ENCODE measurements at places on chromosomes 5 and 9.

GRCh38 chr5:88732181-88732633 is 150.8 kb downstream of the MEF2C start:
- peak; percentile 6 for DNase-seq

GRCh38 chr9:132739710-132740310 is 69.5 kb downstream of the GTF3C4 start:
- no peak for DNase-seq

DNA sequence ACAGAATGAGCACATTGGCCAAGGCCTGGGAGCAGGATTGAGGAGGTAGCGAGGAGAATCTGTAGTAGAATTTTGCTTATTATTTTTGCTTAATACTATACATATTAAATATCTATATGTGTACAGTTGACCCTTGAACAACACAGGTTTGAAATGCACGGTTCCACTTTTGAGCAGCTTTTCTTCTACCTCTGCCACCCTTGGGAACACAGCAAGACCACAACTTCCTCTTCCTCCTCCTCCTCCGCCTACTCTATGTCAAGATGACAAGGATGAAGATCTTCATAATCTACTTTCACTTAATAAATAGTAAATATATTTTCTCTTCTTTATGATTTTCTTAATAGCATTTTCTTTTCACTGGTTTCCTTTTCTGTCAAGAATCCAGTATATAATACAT is 541.4 kb downstream of the KCTD16 start:
- DNase-seq = no peak

DNA sequence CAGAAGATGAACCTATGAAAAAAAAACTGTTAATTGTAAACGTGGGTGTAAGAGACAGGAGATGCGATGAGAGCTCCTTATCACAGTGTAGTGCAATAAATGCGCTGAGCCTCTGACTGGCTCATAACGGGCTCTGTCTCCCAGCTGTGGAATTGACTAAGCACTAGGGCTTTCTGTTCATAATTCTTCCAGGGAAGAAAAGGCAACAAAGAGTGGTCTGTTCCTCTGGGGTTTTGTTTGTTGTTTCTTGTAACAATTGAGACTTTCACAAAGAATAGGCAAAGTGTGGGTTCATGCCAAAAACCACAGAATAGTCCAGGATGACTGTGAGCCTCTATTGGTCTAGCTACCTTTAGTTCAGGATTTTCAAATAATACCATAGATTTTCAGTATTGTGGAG is 39.4 kb downstream of the UBE2QL1 start:
- DNase-seq = no peak

GRCh38 chr5:142197098-142197497 is 88.5 kb downstream of the NDFIP1 start:
- DNase-seq = no peak

DNA sequence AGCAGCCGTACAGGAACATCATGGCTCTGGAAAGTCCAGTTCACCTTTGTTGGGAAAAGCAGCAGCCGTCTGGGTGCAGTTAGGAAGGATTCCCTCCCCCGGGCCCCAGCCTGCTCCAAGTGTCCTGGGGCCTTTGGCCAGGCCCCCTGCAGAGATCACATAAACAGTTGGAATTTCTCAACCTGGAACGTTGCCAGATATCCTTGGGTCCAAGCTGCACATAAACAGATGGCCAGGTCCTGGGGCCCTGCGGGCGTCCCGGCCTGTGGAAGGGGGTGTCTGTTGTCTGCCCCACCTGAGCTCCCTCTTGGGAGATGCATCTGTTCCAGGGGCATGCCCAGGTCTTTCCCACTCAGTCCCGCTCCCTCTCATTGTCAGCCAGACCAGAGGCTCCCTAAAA is 92.7 kb downstream of the COL5A1 start:
- no peak for DNase-seq

DNA sequence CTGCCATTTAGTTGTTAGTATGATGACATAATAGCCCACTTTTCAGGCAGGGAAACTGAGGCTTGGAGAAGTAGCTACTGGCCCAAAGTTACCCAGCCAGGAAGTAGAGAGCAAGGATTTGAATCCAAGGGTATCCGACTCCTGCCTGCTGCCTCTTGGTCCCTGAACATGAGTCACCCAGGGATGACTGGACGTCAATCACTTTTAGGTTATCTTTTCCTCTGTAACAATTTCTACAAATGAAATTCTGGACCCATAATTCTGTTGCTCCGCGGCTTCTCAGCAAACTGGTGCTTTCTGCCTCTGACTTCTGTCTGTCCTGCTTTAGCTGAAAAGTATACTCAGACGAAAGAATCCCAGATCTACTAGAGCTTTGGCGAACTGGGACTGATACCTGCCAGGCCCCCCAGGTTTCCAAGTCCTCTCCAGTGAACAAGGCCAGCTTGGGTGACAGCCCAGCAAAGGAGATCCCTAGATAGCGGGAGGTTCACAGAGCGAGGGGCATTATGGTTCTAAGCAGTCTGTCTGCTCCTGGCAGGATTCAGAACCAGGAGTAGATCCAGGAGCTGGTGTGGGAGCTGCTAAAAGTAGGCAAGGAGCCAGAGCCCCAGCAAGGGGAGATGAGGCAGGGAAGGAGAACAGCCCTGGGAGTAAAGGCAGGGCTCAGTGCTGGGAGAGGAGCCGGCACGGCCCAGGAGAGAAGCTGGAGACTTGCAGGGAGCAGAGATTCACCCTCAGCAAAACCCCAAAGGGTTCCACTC is 20.6 kb downstream of the OLFML2A start:
- DNase-seq = no peak

DNA sequence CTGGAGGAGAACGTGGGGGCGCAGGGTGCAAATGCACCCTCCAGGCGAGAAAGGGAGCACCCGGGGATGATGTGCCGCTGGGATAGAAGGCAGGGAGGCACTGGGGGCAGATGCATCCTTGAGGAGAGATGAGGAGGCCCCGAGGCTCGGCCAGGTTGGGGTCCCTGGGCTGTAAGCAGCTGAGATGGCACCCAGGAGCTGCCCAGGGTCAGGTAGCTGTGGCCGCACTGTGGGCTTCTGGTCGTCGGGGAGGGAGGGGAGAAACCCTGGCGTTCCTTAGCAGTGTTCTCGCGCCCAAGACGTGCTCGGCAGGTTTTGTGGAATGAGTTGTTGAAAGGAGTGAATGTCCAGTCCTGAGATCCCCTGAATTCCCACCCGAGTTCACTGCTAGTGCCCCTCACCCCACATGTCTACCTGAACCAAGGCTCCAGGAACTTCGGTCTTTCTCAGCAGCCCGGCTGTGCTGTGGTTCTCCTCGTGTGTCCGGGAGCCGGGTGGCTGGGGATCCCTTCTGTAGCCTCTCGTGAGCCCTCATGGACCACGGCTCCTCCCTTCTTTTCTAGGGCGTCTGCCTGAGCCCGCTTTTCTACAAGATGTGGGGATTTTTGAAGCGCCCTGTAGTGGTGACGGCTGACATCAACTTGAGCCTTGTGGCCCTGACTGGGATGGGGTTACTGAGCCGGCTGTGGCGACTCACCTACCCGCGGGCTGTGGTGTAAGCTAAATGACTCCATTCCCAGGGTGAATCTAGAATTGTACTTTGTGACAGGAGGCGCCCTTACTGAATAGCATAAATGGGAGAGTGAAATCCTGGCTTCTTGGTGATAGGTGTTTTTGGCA is 1.1 kb downstream of the POMT1 start:
- DNase-seq = peak; percentile 63

DNA sequence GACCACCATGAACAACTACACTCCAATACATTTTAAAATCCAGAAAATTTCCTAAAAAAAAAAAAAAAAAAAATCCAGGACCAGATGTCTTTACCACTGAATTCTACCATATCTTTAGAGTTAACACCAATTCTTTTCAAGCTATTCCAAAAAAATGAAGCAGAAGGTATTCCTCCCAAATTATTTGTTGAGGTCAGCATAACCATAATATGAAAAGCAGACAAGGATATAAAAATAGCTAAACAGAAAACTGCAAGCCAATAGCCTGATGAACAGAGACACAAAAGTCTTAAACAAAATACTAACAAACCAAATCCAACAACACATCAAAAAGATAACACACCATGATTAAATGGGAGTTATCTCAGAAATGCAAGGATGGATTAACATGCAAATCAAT is 695.4 kb downstream of the PTPRD start:
- no peak for DNase-seq

DNA sequence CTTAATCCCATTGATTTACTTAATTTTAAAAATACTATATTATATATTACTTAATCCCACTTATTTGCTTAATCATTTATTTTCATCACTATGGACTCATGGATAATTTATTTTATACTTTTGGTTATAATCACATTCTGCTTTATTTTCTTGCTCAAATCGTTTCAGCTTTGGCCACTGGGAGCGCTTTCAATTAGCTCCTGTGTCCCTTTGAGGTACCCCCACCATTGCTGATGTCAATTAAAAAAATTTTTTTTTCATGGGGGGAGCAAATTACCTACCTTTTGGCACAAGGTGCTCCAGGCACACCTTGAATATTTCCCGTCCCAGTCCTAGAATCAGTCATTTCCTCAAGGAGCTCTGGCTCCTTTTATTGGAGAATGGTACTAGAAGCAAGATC is 1.4 kb upstream of the TRIO start:
- no peak for DNase-seq

DNA sequence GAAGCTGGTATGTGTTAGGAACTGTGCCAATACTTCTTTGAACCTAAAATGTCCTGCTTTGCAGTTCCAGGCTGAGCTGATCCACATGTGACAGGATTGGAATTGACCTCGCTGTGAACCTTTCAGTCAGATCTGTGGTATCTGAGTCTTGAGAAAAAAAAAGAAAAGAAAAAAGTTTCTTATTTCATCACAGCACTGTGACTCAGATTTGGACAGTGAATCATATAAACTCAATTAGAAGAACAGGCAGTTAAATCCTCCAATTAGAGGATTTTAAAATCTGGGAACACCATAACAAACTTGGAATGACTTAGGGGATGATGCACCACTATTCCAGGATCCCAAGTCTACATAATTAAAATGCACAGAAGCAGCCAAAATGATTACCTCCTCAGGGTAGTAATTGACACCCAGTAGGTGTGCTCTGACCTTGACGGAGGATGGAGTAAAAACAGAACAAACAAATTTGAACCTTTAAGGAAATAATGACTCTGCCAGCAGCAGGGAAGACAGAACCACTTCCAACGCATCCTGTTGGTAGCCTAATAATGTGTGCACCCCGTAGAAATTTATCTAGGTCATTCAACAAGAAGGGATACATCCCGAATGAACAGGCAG is 57.8 kb upstream of the RAI14 start:
- DNase-seq = no peak

GRCh38 chr9:112404508-112404932 is 24.6 kb downstream of the HSDL2 start:
- DNase-seq = no peak

DNA sequence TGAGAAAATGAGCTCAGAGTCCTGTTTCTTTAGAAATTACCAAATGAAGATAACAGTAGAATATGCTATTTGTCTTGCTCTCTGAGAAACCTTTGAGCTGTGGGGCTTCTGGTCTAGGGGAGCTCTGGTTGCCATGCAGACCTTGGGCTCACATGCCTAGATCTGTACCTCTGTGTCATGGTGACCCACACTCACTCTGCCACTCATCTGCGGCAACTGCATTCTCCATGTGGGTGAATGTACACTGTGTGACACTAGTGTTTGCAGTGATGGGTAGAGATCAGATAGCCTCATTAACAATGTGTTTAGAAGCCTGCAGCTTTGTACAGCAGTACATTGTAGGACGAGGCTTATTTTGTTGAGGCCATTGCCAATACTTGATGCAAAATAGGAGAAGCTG is 521.2 kb downstream of the CHSY3 start:
- DNase-seq = no peak

- DNase-seq = no peak
Measured at GRCh38 chr5:160539431-160539830, 117.8 kb downstream of the PTTG1 start.

DNA sequence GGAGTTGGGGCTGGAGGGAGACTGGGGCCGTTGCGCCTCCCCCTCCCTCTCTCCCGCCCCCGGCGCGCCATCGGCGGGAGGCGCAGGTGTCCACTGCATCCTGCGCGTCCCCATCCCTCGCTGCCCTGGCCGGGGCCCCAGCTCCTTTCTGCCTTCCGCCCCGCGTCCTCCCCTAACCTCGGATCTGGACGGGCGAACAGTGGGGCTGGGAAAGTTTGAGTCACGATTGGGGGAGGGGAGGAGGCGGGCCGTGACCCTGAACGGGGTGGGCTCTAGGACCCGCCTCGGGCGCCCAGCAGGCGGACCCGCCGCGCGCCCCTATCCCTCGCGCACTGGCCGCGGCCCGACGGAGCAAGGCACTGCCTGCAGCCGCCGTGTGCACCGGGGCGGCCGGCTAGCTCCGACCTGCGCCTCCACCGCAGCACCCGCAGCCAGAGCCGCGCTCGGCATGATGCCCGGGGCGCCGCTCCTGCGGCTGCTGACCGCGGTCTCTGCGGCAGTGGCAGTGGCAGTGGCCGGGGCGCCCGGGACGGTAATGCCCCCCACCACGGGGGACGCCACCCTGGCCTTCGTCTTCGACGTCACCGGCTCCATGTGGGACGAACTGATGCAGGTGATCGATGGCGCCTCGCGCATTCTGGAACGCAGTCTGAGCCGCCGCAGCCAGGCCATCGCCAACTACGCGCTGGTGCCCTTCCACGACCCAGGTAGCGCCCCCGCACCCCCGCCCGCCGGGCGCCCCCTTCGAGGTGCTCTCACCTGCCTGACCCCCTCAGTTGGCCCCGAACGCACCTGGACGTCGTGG is at the start of gene HMCN2:
Gene HMCN2 (plus strand): TSS at position 330 of the 805 bp plus-strand sequence. CDS start 119 bp downstream, at position 449.
- DNase-seq = no peak

GRCh38 chr5:133966090-133966489 is 2.3 kb downstream of the C5orf15 start:
- no peak for DNase-seq

DNA sequence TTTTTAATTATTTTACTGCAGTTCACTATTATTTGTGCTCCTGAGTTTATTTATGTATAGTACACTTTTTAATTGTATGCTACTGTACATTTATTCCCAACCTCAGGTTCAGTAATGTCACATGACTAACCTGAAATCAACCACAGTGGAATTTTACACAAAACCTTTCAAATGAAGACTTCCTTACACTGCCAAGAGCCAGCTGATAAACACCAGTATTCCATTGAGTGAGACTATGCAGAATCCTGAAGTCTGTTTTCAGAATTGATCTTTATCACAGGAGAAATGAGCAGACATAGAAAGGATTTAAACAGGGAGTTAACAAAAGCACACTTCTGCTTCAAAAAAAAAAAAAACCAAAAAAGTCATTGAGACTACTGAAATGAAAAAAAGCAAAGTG is 219.5 kb downstream of the PRR16 start:
- no peak for DNase-seq

GRCh38 chr5:28117691-28118090 is 1079.3 kb upstream of the CDH9 start:
- no peak for DNase-seq

- DNase-seq = no peak
Measured at GRCh38 chr9:110971234-110971633, 67.0 kb downstream of the LPAR1 start.

DNA sequence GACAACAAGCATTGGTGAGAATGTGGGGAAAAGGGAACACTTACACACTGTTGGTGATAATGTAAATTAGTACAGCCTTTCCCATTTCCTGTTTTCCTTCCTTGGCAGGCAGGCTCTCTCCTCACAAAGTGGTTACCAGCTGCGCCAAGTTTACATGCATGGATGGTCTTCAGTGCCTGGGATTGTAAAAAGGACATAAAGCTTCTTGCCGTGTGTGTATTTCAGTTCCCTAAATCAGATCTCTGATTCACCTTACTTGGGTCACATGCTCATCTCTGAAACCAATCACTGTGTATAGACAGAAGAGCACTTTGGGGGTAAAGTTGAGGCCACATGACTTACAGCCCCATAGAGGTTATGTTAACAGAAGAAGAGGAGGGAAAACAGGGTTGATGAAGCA is 92.8 kb downstream of the CAVIN4 start:
- no peak for DNase-seq
